ENCODE measurements at places on chromosomes 3 and 15.

- peak; percentile 87 for DNase-seq
These were observed at the start of gene NLGN1 for GRCh38 chr3:173397161-173398110. TSS of gene NLGN1 (plus strand) at chr3:173397744.

- DNase-seq = no peak
These were observed 335.9 kb upstream of the EPHA6 start for GRCh38 chr3:96478496-96478895.

DNA sequence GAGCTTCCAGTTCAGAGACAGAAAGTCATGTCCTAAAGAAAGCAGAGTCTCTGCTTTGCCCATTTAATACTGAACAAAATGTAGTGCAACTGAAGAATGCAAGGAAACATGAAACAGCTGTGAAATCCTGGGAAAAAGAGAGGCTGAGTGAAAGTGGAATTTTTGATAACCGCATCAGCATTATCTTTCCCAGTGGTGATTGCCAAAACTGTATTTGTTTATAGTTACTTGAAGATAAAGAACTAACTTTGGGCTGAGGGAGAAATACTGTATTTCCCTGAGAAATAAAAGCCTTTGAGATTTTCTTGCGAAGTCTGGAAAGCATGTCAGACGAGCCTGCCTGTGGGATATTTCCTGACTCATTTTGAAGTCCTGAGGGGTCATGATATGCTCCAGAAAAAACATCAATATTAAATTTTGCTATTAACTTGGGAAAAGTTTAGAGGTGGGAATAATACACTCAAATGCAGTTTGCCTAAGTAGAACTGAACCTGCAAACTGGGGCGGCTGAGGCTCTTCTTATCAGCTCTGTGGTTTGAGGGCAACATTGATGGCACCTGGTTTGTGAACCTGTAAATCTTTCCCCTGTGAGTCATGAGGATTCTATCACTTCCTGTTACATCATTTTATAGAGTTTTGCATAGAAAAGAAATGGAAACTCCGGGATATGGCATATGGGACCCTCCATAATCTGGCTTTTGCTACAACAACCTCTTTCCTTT lies 855.3 kb downstream of the MCTP2 start:
- DNase-seq = no peak

DNA sequence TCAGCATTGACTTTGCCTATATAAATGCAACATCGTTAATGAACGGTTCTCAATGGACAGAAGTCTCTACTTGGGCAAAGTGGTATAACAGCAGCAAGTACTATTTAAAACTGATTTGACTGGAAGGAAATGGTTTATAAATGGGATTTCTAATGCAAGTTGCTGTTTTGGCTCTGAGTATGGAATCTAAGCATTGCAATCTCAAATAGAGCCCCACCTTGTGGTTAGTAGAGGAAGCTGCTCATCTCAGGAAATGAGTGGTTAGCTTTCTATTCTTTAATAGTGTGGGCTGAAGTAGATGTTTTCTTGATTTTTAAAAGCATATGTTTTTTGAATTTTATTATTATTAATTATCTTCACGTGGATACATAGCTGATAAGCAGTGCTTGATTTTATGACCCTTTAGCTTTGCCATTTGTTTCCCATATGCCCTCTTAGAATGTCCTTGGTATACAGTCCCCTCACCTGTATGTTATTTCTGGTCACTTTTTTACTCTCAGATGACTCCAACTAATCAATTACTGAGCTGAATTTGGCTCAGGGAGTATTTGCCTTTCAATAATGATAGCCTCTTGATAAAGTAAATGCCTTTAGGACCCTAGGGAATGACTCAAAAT lies 67.1 kb downstream of the OXSM start:
- DNase-seq = peak; percentile 1

DNA sequence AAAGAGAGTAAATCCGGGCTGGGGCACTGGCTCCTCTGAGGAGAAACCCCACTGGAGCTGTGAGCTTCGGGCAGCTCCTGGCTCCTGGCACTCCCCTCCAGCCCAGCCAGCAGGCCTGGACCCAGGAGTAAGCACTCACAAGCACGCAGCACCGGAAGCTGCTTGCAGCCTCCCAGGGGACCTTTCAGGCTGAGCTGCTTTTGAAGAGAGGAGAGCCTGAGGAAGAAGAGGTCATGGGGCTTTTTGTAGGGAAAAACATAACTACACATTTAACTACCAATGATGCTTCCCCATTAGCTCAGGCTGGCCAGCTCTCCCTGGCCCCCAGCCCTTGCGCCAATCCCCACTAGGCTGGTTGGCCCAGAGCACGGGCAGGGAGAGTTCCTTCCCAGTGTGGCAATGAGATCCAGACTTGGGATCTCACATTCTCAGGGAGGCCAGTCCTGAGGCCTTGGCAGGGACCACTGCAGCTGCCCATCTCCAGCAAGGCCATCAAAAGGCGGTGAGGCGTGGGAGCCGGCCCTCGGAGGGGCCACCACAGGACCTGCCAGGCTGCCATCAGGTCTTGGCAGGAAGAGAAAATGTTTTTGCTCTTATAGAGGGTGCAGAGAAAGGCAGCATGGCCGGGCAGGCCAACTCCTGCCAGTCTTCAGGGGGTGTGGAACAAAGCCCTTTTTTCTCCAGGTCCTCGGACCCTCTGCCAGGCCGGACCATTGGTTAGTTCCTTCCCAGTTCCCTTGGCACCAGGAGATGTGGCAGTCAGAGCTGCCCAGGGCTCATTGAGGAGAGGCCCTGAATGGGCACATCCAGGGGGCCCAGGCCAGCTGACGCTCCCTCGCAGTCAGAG lies 41.5 kb upstream of the MFGE8 start:
- DNase-seq = peak; percentile 38

- no peak for DNase-seq
These were observed 3.4 kb downstream of the SCAANT1 start for GRCh38 chr3:63908776-63909175.

DNA sequence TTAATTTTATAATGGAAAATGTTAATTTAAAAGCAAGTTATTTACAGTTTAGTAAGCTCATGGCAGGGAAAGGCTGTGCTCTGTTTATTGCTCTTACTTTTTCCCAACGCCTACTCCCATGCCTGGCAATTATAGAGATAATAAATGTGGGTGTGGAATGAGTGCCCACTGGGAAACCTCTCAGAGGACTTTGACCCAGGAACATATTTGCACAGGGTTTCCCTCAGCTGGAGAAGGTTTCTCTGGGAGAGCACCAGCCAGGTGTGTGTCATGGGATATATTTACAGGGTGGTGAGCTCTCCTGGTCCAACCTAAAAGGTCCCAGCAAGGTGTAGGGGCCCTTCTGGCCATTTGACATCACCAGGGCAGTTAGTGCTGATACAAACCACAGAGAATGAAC lies 27.9 kb downstream of the ZNF710 start:
- DNase-seq = no peak

Data from NCI-H1436 (cell line).